ENCODE measurements at places on chromosomes 2 and 18. TPM values are rescaled to one million over a fixed set of nuclear protein-coding genes. Genes with fewer than 3 reads are reported as not detected.
A peak's percentile ranks its signal among the peaks of the same experiment; 100 is the strongest.

- no peak overlapping the region for H3K4me3 ChIP-seq
- peaks cover 33% of the 10 kb centered on the region for H3K27me3 ChIP-seq
- DNase-seq, result no peak
- peaks cover 5% of the 10 kb centered on the region for H3K4me1 ChIP-seq
- no peak overlapping the region for H3K27ac ChIP-seq
These were observed 10.0 kb upstream of the ZNF396 start for GRCh38 chr18:35387152-35387571.

ACMSD gene
- total RNA-seq, result not detected

DNA sequence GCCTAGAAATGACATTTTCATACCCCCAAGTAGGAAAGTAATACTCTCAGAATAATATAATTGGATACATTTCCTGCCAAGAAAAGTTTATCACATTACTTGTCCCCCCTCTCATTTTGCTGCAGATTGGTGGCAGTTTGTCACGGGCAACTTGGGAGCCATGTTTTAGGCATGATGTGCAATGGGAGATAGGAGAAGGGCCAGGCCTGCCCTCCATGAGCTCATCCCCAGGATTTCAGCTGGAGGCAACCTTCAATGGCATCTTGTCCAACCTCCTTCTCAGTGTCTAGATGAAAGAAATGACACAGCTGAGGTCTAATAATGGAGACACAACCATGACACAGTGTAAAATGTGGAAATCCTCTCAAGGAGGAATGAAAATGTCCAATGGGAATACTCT lies 11.4 kb upstream of the RAB31 start:
- H3K36me3 ChIP-seq, result no peaks in the 10 kb centered on the region
- peaks cover 9% of the 10 kb centered on the region for H3K27me3 ChIP-seq
- peaks cover 3% of the 10 kb centered on the region for H3K4me1 ChIP-seq

GRCh38 chr2:236702657-236703372 lies 133.2 kb downstream of the ACKR3 start:
- H3K4me1 ChIP-seq, result no peaks in the 10 kb centered on the region
- H3K4me3 ChIP-seq, result no peak overlapping the region
- no peak for DNase-seq
- H3K27me3 ChIP-seq, result no peaks in the 10 kb centered on the region
- no peaks in the 10 kb centered on the region for H3K36me3 ChIP-seq

LRRC30 gene
- total RNA-seq, result not detected

SH3BP4 gene
- 0.28 TPM for total RNA-seq

- H3K4me1 ChIP-seq, result no peaks in the 10 kb centered on the region
- no peak overlapping the region for H3K27ac ChIP-seq
- H3K4me3 ChIP-seq, result no peak overlapping the region
- no peaks in the 10 kb centered on the region for H3K36me3 ChIP-seq
- peaks cover 1% of the 10 kb centered on the region for H3K27me3 ChIP-seq
- no peak for DNase-seq
These were observed 12.7 kb upstream of the NOSTRIN start for GRCh38 chr2:168789776-168790175.

TNFAIP6 gene
- total RNA-seq, result not detected

GRCh38 chr2:47360283-47360682 lies 42.7 kb upstream of the MSH2 start:
- H3K27me3 ChIP-seq, result peaks cover 2% of the 10 kb centered on the region
- H3K4me3 ChIP-seq, result no peak overlapping the region
- H3K27ac ChIP-seq, result no peak overlapping the region
- no peak for DNase-seq
- no peaks in the 10 kb centered on the region for H3K36me3 ChIP-seq

NPPC gene
- total RNA-seq, result 0.76 TPM

- H3K4me1 ChIP-seq, result peaks cover 73% of the 10 kb centered on the region
- DNase-seq, result no peak
- peak overlapping the region; percentile 47 for H3K4me3 ChIP-seq
These were observed 9.3 kb downstream of the XRCC5 start for GRCh38 chr2:216118474-216118873.

RGPD4 gene
- total RNA-seq, result not detected

NT5DC4 gene
- not detected for total RNA-seq

C2orf92 gene
- 16.9 TPM for total RNA-seq

GRCh38 chr2:64374686-64375085 lies 79.3 kb upstream of the LGALSL start:
- no peak for DNase-seq
- no peak overlapping the region for H3K27ac ChIP-seq
- peaks cover 5% of the 10 kb centered on the region for H3K27me3 ChIP-seq

METTL8 gene
- 42.9 TPM for total RNA-seq

DNA sequence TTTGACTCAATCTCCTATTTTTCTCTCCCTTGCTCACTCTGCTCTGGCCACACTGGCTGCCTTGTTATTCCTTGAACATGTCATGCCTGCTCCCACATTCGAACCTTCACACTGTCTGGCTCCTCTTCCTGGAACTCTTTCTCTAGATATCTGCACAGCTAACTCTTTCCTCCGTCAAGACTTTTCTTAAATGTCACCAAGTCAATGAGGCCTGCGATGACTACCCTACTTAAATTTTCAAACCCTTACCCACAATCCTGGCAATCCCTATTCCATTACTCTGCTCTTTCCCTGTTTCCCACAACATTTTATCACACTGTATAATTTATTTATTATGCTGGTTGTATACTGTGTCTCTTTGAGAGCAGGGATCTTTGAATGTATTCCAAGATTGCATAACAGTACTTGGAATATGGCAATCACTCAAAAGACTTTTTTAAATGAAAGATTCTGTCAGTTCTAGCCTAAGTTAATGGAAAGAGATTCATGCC lies 206.2 kb downstream of the SRBD1 start:
- H3K27ac ChIP-seq, result no peak overlapping the region
- H3K4me1 ChIP-seq, result no peaks in the 10 kb centered on the region
- no peak overlapping the region for H3K4me3 ChIP-seq
- no peak for DNase-seq
- H3K36me3 ChIP-seq, result no peaks in the 10 kb centered on the region
- H3K27me3 ChIP-seq, result no peaks in the 10 kb centered on the region

DNA sequence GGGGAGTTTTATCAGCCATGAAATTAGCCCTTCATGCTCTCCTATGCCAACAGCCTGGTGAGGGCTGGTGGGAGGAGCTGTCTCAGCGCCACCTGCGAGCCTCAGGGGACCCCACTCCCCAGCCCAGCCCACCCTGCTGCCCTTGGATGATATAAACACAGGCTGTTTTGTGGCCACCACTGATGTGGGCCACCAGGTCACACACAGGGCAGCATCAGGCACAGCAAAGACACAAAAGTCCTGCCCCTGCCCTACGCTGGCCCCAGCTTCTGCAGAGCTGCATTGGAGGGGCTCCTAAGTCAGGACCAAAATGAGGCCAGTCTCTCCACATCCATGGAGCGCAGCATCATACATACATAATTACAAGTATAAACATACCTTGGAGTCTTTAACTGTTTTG lies 110.6 kb upstream of the TEX51 start:
- no peaks in the 10 kb centered on the region for H3K36me3 ChIP-seq
- H3K27me3 ChIP-seq, result no peaks in the 10 kb centered on the region
- H3K4me1 ChIP-seq, result no peaks in the 10 kb centered on the region
- no peak overlapping the region for H3K4me3 ChIP-seq

DNA sequence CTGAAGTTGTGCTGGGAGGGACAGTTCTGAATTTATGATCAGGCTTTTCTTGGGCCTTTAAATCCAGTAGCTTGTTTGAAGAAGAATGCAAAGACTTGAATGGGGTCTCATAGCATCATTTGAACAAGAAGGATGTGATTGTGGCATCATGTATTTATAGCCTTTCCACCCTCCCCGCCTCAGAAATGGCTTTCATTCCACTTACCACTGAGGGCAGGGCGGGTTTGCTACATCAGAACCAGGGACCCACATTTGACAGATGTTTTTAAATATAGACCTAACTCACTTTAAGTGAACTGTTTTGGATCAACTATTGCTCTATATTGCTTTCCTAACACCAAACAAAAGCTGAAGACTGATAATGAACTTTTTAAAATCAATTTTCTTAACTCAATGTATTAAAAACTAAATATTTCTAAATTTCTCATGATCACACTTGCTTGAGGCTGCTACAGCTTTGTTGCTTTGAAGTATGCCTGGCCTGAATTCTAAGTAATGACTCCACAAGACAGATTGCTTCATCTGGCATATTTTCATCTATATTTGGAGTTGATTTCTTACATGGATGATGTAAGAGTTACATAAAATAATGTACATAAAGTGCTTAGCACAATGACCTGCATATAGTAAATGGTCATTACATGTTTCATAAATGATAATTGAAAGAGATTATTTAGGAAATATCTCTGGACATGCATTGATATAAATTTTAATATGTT lies 1552.9 kb upstream of the SLC39A10 start:
- no peaks in the 10 kb centered on the region for H3K4me1 ChIP-seq
- no peak for DNase-seq
- H3K36me3 ChIP-seq, result no peaks in the 10 kb centered on the region
- no peaks in the 10 kb centered on the region for H3K27me3 ChIP-seq
- no peak overlapping the region for H3K4me3 ChIP-seq

GRCh38 chr2:18849841-18850578 lies 260.6 kb upstream of the NT5C1B start:
- DNase-seq, result no peak
- H3K4me3 ChIP-seq, result no peak overlapping the region
- no peak overlapping the region for H3K27ac ChIP-seq
- H3K27me3 ChIP-seq, result no peaks in the 10 kb centered on the region
- H3K36me3 ChIP-seq, result no peaks in the 10 kb centered on the region

DNA sequence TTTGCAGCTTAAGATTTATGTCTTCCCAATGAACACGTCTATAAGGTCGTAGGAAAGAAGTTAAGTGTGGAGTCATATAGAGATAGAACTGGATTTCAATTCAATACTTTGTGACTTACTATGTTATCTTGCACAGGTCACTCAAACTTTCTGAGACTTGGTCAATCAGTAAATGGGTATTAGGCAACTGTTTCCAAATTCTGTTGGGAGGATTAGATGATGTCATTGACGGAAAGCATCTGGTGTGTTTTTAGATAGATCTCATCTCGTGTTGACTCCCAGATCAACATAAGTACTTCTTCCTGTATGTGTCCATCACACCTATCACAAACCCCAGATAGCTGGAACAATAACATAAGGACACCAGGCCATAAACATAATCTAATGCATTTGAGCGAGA lies 771.1 kb upstream of the FANCL start:
- DNase-seq, result no peak
- no peak overlapping the region for H3K4me3 ChIP-seq
- no peaks in the 10 kb centered on the region for H3K4me1 ChIP-seq
- no peak overlapping the region for H3K27ac ChIP-seq
- H3K36me3 ChIP-seq, result no peaks in the 10 kb centered on the region

DNA sequence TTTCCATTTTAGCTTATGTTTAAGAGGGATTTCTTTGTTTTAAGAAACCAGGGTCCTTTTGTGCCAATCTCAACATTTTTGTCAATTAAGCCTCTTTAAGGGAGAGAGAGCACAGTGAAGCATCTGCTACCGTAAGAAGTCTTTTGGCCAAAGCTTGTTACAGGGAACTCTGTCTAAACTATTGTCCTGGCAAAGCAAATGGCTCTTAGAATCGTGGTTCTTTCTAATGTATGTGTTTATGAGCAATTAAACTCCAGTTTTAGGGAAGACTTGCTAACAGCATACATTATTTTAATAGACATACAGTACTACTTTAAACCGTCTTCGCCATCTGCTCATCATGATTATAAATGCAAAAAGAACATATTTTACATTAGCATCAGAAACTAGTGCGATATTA lies 202.1 kb downstream of the CDCA7 start:
- no peaks in the 10 kb centered on the region for H3K36me3 ChIP-seq
- H3K4me3 ChIP-seq, result no peak overlapping the region
- peaks cover 27% of the 10 kb centered on the region for H3K27me3 ChIP-seq
- DNase-seq, result no peak
- H3K4me1 ChIP-seq, result no peaks in the 10 kb centered on the region
- no peak overlapping the region for H3K27ac ChIP-seq

- DNase-seq, result no peak
- no peaks in the 10 kb centered on the region for H3K27me3 ChIP-seq
- peaks cover 62% of the 10 kb centered on the region for H3K36me3 ChIP-seq
- peaks cover 60% of the 10 kb centered on the region for H3K4me1 ChIP-seq
- H3K27ac ChIP-seq, result peak overlapping the region; percentile 88
- no peak overlapping the region for H3K4me3 ChIP-seq
These were observed 27.9 kb downstream of the ZAP70 start for GRCh38 chr2:97741251-97741650.

GRCh38 chr2:38509314-38509946 lies 93.3 kb downstream of the HNRNPLL start:
- no peaks in the 10 kb centered on the region for H3K36me3 ChIP-seq
- H3K4me3 ChIP-seq, result no peak overlapping the region
- no peaks in the 10 kb centered on the region for H3K27me3 ChIP-seq
- H3K27ac ChIP-seq, result no peak overlapping the region
- no peak for DNase-seq

BMP10 gene
- not detected for total RNA-seq

- DNase-seq, result no peak
- H3K4me3 ChIP-seq, result no peak overlapping the region
- H3K36me3 ChIP-seq, result no peaks in the 10 kb centered on the region
- no peak overlapping the region for H3K27ac ChIP-seq
These were observed 21.9 kb upstream of the CHRNA1 start for GRCh38 chr2:174786066-174786725.

DNA sequence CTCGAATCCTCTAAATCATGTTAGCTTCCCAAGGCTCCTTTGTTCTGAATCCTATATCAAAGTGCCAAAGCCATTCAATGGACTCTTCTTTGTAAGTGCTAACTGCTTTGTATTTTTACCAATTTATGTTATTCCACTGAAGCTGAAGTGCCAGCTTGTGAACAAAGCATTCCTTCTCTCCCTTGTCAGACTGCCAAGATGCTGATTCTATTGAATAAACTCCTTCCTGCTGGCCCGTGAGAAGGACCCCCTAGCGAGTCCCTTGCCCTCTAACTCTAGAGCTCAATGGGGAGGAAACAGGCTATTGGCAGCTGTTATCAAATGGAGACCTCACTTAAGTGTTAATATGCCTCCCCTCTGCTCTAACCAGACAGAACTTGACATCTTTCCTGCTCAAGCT lies 1097.9 kb upstream of the CNTNAP5 start:
- no peak overlapping the region for H3K27ac ChIP-seq
- H3K27me3 ChIP-seq, result no peaks in the 10 kb centered on the region
- H3K36me3 ChIP-seq, result no peaks in the 10 kb centered on the region
- no peaks in the 10 kb centered on the region for H3K4me1 ChIP-seq
- DNase-seq, result no peak

GRCh38 chr18:10546557-10547300 lies 20.9 kb downstream of the NAPG start:
- H3K36me3 ChIP-seq, result peaks cover 60% of the 10 kb centered on the region
- no peak overlapping the region for H3K4me3 ChIP-seq
- H3K27me3 ChIP-seq, result no peaks in the 10 kb centered on the region
- peak; percentile 45 for DNase-seq
- H3K4me1 ChIP-seq, result peaks cover 4% of the 10 kb centered on the region
- H3K27ac ChIP-seq, result no peak overlapping the region

- H3K4me1 ChIP-seq, result no peaks in the 10 kb centered on the region
- no peak overlapping the region for H3K4me3 ChIP-seq
- no peaks in the 10 kb centered on the region for H3K36me3 ChIP-seq
- H3K27me3 ChIP-seq, result no peaks in the 10 kb centered on the region
- H3K27ac ChIP-seq, result no peak overlapping the region
These were observed 395.1 kb upstream of the CDH19 start for GRCh38 chr18:66999003-66999402.

FAP gene
- not detected for total RNA-seq

CHRNG gene
- not detected for total RNA-seq

Data from activated CD4-positive, alpha-beta T cell treated with anti-CD3 and anti-CD28 coated beads, Interleukin-2, amount 10 ng/mL, durations not matched to agents 24 days and 14 days (primary cell).